ENCODE measurements at places on chromosomes 1 and 21.

DNA sequence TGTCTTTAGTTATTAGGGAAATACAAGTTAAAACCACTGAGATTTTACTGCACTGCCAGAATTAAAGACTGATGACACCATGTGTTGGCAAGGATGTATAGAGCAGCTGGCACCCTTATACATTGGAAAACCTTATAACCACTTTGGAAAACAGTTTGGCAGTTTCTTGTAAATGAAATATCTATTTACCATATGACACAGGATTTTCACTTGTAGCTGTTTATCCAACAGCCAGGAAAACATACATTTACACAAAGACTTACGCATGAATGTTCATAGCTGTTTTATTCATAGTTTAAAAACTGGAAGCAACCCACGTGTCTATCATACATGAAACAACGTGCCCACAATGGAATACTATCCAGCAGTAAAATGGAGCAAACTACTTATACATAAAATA is 45.3 kb downstream of the PRRC2C start:
- no peak for DNase-seq

GRCh38 chr1:173995475-173995874 is 26.7 kb downstream of the RC3H1 start:
- no peak for DNase-seq

DNA sequence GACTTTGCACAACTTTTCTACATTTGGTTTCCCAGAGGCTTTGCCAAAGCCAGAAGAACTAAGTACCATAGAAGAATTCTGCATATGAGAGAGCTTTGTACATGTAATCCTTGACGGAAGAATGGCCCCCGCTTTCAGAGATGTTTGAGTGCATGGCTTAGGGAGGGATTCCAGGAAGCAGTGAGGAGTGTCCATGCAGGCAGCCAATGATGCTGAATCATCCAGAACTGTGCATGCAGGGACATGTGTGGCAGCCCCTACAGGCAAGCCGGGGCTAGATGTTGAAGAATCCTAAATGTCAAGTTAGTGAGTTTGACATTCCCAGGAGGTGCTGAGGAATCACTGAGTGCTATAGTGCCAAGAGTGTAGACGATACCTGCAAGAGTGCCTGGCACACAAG is 9.9 kb upstream of the HAO2 start:
- peak; percentile 14 for DNase-seq

GRCh38 chr1:75567191-75567590 is 43.7 kb downstream of the SLC44A5 start:
- no peak for DNase-seq

- DNase-seq = no peak
These were observed 19.8 kb downstream of the ADGRB2 start for GRCh38 chr1:31744165-31744888.

GRCh38 chr1:147892216-147892615 is 10.4 kb upstream of the GJA8 start:
- peak; percentile 8 for DNase-seq

- DNase-seq = peak; percentile 60
These were observed 6.2 kb downstream of the S100A7A start for GRCh38 chr1:153422450-153423068.

DNA sequence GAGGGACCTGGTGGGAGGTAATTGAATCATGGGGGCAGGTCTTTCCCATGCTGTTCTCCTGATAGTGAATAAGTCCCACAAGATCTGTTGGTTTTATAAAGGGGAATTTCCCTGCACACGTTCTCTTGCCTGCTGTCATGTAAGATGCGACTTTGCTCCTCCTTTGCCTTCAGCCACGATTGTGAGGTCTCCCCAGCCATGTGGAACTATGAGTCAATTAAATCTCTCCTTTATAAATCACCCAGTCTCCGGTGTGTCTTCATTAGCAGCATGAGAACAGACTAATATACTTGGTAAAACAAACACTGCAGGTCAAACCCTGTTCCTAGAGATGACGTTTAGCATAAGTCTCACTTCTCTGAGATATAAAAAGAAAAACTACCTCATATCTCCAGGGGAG is 148.3 kb downstream of the MATN1 start:
- no peak for DNase-seq

DNA sequence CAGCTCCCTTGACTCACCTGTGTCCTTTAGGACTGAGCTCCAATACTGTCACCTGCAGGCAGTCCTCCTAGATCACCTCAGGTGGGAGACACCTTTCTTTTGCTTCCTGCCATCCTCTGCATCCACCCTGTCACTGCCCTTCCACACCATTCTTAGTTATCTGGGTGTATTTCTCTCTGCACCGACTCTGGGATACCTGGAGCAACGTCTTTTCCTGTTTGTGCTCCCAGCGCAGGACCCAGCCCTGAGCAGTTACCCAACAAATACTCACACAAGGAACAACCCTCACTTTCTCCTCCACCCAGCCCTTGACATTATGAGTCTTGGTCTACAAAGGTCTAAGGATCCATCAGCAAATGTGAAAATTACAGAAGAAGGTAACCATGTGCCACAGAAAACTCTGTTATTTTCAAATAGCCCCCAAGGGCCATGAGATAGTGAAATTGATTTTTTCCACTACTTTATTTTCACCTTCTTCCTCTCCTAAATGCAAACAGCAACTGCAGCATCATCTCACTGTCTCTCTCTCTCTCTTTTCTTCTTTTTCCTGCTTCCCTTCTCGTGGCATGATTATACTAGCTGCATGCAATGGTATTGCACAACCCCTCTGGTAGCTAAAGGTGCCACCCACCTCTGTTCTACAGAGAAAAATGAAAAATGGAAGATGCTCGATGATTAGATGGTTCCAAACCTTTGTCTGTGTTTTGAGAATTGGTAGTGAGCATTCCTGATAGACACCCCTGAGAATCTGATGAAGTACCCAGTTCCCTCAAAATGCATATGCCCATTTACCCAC is 89.0 kb downstream of the MIS18A start:
- no peak for DNase-seq

GRCh38 chr1:205239078-205239477 is 11.3 kb downstream of the TMCC2 start:
- DNase-seq = no peak

- DNase-seq = no peak
These were observed 9.9 kb downstream of the DMAP1 start for GRCh38 chr1:44223187-44223610.

DNA sequence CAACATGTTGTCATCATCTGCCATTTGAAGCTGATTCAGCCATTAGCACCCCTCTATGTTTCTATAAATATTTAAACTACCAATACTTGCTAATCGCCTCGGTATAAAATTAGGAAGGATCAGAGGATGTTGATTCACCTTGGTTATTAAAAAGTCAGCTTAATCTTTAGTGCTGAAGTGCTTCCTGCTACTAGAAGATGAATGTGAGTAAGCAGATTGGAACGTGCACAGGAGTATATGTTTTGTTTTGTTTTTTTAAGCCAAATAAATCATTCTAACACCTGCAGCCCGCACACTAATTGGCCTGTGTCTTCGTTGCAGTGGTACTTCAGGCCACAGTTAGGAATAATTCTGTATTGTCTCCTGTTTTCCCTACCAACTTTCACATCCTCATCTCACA is 485.7 kb downstream of the AJAP1 start:
- DNase-seq = no peak

GRCh38 chr1:159830722-159831121 is 4.0 kb downstream of the SLAMF8 start:
- no peak for DNase-seq

DNA sequence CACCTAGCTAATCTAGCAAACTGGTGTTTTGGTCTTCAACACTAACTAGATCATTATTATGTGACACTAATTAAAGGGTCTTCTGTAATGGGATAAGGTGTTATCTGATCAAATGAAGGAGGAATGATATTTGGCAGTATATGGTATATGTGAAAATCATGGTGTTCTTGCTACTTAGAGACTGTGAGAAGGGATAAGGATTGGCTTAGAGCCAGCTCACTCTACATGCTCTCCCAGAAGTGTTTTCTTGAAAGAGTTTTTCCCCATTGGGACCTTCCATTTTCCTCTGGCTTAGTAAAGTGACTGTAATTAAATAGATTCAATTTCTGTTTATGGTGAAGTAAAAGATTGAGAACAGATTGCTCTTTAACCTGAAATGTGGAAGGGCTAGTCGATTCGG is 71.2 kb upstream of the RGL1 start:
- no peak for DNase-seq

GRCh38 chr1:3627515-3628253 is 2.9 kb downstream of the TPRG1L start:
- DNase-seq = no peak

DNA sequence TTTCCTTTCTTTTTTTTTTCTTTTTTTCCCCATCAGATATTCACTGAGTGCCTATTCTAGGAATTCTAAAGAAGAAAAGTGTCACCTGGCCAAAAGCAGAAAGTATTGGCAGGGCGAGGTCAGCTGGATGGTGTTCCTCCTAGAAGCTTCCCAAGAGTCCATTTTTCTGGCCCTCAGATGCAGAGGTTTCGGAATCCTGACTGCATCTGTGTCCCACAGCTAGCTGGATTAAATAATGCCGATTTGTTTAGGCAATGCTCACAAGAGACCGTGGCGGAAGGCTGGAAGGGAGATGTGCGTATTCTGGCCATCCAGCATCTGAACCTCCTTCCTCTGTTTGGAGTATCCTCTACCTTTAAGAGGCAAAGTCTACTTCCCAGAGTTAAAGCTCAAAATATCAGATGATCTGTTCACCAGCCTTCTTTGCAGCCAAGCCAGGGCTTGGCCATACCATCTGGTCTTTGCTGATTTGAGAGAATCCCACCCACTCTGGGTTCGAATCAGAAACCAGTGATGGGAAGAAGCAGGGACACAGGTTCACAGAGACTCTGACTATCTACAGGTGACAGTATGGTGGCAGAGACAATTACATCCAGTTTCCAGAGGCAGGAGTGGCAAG is 5.4 kb upstream of the TENT5C start:
- DNase-seq = no peak

DNA sequence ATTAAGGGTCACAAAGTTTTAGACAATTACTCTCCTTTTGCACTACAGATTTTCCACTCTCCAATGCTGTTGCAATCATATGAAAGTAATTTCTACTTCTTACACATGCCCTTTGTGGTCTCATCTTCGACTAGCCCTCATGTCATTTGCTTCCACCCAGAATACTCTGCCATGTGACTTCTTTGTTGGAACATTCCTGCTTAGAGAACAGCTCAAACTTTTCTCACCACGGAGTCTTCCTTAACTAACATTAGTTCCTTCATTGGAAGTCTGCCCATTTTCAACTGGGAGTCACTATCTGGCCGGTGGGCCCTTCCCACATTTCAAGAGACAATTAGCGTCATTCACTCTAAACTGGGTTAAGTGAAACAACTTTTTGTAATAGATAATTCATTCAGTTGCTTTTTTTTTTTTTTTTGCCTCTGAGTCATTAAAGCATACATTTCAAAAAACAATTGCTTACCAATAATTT is 142.6 kb upstream of the PALMD start:
- peak; percentile 79 for DNase-seq

DNA sequence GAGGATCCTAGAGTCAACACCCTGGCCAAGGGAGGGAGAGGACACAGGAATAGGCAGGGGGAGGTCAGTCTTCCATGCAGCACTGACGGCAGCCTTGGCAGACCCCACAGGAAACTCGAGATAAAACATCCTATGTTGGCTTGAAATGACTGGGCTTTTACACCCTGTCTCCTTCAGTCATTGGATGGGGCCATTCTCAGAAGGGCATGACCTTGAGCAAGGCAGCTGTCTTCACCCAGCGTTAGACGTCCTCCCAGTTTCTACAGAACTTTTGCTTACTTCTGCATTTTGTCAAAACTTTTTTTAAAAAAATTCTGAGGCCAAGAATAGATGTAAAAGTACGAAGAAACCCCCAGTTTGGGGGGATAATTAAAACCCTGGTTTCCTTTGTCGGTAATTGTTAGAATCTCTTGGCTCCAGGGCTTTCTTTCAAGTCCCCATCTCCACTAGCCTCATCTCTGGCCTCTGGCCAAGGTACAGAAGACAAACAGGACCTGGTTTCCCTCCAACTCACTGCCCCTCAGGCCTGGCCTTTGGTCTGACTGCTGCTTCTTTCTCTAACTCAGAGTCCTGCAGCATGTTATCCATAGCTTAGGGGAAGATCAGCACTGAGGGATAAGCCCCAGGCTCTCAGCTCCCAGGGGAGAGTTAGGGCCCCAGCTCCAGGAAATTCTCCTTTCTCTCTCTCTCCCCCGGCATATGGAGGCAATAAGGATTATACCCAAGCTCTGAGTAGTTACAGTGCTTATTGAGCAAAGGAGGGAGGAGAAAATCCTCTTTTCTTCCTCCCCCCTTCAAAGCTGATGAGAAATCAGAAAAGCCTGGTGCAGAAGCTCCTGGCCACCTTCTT is 51.6 kb upstream of the KCND3 start:
- no peak for DNase-seq

- DNase-seq = no peak
These were observed 4.7 kb downstream of the ZBTB7B start for GRCh38 chr1:155007251-155007828.

DNA sequence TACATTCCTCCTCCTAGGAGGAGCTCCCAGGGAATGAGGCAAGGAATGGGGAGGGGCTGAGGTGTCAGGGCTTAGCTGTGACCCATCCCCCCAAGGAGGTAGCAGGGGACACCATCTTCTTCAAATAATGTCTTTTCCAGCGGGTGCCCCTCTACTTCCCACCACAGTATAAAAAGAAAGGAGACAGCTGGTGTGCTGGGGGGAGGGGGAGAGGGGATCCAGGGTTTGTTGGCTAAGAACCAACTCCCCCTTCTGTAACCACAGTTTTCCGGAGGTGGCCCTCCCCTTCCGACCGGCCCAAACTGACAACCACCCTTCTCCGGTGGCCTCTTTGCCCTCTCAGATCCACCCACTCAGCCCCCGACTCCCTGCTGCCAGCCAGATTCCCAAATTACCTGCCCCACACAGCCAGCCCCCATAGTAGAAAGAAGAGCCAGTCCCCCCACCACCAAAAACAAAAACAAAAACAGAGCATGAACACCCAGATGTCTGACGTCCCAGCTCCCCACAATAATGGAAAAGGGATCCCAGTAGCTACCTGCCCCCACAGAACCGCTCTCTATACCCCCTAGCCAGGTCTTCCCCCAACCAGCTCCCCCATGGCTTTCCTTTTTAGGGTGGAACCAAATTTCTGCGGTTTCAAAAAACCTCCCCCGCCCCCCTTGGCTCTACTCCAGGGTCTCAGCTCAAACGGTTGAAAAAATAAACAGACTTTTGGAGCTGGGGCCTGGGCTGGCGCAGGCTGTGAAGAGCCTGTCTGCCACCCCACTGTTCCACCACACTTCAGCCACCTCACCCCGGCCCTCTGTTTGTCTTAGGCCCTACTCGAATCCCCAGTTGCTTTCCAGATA is 2.1 kb downstream of the ARHGEF2 start:
- DNase-seq = peak; percentile 92

DNA sequence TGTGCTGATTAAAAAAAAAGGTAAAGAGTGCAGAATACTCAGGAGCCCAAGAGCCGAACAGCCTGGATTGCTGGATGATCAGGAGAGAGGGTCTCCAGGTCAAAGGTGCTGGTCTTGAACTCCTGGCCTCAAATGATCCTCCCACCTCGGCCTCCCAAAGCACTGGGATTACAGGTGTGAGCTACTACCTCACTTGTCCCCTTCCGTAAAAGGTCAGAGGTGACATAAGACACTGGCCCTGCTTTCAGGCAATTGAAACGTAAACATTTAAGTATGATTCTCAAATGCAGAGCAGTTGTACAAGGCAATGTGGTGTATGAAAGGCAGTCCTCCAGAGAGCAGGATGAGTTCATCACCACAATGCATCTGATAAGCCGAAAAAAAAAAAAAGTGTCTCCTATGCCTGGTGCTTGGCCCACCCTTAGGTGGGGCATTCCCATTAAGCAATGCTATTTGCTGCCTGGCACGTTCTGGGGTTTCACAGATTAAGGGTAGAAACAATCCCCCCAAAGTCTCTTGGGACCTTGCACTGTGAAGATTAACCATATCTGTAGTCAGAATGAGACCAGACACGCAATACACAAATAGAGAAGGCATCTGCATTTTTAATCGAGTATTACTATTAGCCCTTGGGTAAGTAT is 47.7 kb downstream of the PARP1 start:
- no peak for DNase-seq

Measured in fibroblast of skin of scalp (primary cell).